Renal cortical epithelial cell (primary cell): ENCODE measurements at places on chromosomes 4 and X.

GRCh38 chrX:81259714-81260395 is 58.0 kb downstream of the SH3BGRL start:
- peak; percentile 54 for DNase-seq

DNA sequence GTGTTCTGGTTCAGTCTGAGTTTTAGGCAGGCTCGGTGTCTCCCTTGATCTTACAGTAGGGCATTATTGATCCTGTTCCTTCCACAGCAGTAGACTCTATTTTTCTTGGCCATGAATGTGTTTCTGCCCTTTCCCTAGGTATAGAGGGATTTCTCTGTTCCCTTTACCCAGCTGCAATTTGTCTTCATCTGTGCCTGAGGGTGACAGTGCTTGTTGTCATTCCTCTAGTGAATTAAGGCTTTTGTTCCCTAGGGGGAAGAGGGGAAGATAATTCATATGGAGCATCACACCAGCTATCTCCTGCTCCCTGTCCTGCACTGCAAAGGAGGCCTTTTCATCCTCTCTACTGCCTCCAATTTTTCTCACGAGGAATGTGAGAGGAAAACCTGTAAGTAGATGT is 39.7 kb upstream of the CXorf51A start:
- DNase-seq = no peak

DNA sequence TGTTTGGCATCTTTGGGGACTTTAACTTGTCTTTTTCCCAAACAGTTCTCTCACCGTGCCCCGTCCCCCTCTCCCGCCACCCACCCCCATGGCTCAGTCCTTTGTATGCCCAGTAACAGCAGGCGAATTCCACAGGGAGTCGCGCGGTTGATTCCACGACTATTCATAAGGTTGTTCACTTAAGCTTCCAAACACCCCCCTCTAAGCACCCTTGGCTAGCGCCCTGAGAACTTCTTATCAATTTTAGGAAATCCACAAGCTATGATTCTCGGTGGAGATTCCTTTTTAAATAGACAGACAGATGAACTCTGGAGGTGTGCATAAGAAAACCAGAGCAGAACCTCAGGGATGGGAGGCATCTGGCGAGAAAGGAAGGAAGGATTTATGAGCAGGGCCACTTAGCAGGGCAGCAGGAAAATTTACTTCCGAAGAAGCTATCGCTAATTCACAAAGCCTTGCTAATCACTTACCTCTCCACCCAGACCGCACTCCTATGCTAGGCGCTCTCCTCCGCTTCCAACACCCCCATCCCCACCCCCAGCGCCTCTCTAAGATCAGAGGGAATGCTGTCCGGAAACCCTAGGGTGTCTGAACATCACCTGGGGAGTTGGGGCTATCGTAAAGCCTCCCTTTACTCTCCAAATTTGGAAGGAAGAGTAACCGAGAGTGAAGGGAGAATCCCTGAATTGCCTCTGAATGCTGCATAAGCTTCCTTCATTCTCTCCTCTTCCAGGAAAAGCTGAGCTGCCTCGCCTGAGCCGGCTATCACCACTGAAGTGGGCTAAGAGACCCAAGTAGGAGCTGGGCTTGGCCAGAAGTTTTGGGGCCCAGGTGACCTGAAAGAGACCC is 1.7 kb downstream of the UNC5C start:
- DNase-seq = no peak

- no peak for DNase-seq
Measured at GRCh38 chr4:52991472-52991871, 129.4 kb downstream of the RASL11B start.

DNA sequence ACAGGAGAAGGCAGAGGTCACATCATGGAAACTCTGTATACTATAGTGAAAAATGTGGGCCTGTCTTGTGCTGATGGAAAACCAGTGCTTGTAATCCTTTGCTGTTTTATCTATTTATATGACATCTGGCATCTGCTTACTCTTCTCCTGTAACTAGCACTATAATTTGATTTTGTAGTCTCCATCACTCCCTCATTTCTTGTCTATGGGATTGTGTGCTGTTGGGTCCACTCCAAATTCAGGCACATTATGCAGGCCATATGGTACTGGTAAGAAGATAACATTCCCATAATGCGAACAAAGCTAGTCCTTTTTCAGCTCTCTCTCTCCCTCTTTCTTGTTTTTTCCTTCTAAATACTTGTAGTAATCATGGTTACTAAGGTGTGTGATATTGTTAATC is 581.2 kb upstream of the IGFBP7 start:
- no peak for DNase-seq
